Head of caudate nucleus (tissue), 42 donors: ENCODE measurements at places on chromosomes 4 and X.

DNA sequence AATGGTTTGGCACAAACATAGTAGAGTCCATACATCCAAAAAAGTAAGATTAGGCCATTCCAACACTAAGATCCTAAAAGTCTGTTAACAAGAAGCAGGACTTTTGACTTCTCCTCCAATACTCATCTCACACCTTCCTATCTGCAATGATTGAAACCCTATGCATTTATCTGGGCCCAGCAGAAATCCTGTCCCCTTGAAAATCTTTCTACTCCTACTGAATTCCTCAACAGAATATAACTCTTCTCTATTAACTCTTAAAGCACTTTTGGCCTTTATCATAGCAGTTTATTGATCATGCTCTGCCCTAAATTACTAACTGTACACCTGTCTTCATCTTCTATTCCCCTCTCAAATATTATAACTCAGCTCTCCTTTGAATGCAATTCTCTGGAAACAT is 4.6 kb downstream of the G3BP2 start:
- DNase-seq: no peak

- DNase-seq: no peak
Measured at GRCh38 chrX:148024425-148025148, 43.5 kb downstream of the FMR1NB start.

DNA sequence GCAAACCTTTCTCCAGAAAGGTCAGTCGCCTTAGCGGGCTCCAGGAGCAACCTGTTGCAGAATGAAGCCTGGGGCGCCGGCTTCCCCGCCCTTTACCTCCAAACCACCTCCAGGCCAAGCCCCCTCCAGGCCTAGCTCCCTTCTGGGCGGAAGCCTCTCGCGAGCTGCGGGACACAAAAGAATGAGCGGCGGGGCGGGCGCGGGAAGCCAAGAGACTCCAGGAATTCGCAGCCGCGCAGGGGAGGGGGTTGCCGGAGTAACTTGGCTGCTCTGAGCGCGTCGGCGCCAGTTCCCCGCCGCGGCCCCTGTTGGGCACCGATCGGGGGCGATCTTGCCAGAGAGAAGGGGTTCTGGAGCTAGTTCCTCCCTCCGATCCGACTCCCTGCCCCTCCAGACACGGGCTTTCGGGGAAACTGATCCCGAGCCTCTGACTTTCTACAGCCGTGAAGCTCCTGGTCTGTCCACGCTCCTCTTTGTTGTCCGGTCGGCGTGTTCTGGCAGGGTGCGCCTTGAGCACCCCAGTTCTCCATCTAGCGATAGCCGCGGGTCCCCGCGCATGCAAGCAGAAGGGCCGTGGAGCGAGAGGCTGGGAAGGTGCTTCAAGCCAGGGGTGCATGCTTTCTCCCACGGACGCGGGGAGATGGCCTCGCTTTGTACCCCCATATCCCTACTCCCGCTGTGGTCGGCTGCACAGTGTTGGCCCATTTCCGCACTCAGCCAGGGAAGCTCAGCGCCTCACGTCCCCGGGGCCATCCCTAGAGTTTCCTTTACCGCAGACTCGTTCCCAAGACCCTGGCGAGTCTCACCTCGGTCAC is 1.2 kb downstream of the PROM1 start:
- peak; percentile 40 for DNase-seq

DNA sequence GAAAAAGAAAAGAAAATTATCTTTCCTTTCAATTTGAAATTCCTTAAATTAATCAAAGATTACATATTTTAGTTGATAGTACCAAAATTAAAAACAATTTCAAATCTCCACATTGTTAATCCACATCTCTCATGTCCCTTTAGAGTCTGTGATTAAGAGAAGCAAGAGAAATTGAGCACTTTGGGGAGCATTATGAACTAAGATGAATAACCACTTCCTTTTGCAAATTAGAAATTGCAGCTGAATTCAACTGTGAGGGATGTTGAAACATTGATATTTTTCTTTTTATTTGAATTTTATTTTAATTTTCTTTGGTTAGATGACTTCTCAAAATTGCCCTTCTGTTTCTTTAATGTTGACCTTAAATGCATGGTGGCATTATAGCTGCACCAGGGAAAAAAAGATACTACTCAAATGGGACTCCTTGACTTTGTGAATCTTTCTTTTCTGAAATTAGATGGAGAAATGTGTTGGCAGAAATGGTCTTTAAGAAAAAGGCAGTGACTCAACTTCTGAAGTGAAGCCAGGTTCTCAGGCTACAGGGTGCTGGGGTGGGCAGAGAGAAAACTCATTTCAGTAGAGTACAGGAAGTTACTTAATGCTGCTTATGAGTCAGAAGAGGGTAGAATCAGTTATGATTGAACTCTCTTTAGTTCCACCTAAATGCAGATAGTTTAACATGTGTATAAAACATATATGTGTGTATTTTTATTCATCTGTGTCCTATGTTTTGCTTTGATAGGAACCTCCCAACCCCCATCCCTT is 92.0 kb upstream of the TNIP3 start:
- DNase-seq: peak; percentile 32

DNA sequence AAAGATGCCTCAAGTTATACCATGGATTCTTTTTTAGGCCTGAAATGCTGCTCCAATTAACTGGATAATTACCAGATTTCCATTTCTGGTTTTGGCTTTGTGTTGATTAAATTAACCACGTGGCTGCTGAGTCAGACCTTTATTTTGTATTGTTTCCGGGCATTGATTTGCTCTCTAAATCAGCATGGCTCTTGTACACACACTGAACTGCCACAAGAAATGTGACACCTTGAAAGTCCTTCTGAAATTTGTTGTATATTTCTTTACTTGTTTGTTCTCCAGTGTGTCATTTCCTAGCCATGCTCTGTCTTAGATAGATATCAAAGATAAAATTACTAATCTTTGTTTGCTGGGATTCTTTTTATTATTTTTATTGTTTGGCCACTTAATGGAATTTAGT is 11.7 kb downstream of the MTTP start:
- no peak for DNase-seq

DNA sequence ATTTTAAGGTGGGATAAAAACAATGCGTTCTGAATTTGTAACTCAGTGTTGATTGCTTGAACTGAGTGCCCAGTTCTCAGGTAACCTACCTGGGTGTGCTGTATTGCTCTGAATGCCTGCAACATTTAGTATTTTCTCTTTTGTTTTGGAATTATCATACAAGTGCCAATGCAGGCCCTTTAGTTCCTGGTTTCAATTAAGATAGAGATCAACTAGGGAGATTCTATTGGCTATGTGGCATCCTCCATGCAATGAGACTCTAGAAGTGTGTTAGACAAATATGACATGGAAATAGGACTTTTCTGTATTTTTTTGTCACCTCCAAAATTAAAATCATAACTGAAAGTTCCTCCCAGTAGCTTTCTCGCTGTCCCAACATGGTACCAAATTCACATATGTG is 438.7 kb upstream of the IGFBP7 start:
- DNase-seq: no peak

DNA sequence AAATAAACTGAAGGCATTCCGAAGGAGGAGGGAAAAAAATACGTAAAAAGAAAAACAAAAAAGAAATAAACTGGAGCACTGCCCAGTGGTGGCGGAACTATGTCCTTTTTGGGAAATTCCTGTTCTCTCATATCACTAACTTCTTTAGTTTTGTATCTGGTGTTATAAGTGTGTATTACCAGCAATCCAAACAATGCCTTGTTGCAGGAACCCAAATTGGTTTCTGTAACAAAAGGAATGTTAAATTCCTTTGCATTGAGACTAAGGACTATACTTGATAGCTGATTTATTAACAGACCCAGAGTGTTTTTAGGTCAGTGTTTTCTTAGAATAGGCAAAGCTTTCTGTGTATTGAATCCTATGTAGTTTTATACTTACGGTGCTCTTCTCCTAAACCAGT is 6.6 kb downstream of the CCNG2 start:
- no peak for DNase-seq

GRCh38 chr4:63580796-63581475 is 828.3 kb downstream of the TECRL start:
- DNase-seq: no peak
